ENCODE measurements at places on chromosomes 6 and 20. TPM values are rescaled to one million over a fixed set of nuclear protein-coding genes. Genes with fewer than 3 reads are reported as not detected.

TMEM14B gene
- 56.2 TPM for total RNA-seq

PPIL4 gene
- 37.2 TPM for total RNA-seq

DNA sequence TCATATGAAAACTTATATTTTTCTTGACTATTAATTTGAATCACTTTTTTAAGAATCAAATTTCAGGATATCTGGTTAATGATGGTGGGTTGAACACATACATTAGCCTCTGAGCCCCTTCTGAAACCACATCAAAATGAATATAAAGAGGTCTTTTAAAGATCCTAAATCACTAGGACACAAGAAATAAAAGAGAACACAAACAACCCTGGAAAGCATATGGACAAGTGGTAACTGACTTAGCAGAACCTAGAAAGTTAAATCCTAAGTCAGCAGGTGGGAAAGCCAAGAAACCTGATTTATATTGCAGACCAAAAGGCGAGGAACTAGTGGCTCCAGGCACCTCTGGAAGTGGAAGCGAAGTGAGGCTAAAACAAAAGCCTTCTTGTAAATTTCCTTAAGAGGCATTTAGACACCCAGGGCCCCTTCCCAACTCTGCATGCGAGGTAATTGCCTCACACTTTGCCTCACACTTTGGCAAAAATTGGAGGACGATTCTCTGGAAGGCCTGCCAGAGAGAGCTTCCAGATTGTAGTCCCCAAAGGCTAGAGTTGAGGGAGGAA lies 293.9 kb downstream of the KHDC1L start:
- no peak for DNase-seq

- DNase-seq: no peak
Observed at GRCh38 chr6:170420791-170421776, 114.5 kb downstream of the FAM120B start.
